CD8-positive, alpha-beta T cell (primary cell): ENCODE measurements at places on chromosomes 1 and 21.

DNA sequence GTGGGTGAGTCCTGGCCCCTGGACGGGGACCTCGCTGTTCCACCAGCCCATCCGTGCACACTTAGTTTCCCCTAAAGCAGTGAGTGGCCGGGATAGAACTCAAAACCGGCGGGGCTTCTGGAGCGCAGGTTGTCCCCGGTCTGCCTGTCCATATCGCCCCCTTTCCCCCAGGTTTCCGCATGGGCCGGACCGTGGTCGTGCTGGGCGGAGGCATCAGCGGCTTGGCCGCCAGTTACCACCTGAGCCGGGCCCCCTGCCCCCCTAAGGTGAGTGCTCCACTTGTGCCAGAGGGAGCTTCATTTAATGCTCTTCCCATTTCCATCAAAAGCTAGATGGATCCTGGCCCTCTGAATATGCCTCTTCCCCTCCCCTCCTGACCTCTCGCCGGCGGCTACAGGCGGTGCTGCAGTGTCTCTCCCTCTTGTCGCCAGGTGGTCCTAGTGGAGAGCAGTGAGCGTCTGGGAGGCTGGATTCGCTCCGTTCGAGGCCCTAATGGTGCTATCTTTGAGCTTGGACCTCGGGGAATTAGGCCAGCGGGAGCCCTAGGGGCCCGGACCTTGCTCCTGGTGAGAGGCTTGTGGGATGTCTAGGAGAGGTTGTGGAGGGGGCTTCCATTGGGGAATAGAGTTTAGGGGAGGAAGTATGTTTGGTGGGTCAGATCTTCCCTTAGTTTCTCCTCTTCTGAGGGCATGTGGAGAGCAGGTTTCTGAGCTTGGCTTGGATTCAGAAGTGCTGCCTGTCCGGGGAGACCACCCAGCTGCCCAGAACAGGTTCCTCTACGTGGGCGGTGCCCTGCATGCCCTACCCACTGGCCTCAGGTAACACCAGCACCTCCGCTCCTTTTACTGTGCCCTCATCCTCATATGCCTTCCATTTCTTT lies 683 bp downstream of the PPOX start:
- DNase-seq, result no peak

- DNase-seq, result no peak
Observed at GRCh38 chr1:38152351-38153065, 105.9 kb upstream of the POU3F1 start.

- DNase-seq, result no peak
Observed at GRCh38 chr1:71899881-71900280, 382.5 kb downstream of the NEGR1 start.

DNA sequence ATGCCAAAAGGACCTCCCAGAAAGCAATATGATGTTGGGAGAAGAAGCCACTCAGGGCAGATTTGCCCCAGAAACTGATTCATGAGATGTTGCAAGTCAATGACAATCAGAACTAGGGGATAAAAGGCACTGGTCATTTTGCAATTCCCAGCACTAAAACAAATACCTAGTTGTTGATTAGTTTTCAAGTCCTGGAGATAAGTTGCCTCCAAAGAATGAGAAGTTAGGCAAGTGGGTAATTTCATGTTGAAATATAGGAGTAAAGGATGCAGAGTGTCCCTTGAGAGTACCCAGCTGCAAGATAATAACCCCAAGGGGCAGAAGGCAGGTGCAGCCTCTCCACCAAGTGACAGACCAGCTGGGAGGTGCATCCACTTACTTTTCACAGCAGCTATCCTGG lies 363.6 kb downstream of the PBX1 start:
- no peak for DNase-seq

GRCh38 chr1:211135342-211135950 lies 1.5 kb upstream of the KCNH1 start:
- DNase-seq, result peak; percentile 40

DNA sequence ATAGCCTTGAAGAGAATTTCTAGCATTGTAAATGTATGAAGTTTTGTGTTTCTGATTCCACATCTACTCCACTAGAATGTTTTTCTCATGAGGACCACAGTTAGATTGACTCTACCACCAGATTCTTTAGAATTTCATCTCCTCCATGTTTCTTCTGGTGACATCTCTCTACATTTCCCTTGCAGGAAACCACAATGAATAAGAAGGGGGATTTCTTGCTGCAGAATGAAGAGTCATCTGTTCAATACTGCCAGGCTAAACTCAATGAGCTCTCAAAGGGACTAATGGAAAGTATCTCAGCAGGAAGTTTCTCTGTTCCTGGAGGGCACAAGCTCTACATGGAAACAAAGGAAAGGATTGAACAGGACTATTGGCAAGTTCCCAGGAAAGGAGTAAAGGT lies 18.6 kb downstream of the GBP6 start:
- DNase-seq, result no peak

GRCh38 chr1:4061521-4062031 lies 161.5 kb upstream of the C1orf174 start:
- DNase-seq, result no peak

DNA sequence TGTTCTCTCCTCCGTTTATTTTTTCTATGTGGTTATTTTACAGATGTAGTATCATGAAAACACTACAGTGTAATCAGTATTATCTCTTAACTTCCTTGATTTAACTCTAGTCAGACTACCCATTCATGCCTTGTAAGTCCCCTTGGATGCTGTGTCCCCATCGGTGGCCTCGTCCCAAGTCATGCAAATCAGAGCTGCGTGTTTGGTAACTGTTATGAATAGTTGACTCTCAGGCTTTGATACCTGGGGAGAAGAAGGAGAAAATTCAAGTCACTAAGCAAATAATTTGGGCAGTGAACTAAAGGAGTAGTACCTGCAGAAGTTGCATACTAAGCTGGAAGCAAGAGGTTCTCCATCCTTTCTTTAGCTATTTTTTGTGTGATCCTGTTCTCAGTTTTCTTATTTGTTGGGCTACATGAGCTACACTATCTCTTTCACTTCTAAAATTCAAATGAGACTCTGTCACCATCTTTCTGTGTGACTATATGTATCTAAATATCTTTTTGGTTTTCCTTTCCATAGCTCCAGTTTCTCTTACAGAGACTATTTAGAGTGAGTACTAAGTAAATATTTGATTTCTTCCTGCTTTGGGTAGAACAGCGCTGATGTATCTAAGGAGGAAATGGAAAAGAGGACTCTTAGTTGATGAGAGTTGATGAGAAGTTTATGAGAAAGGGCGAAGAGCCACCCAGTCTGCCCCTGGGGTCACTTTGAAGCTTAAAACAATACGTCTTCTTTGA lies 50.9 kb downstream of the VANGL2 start:
- no peak for DNase-seq

- no peak for DNase-seq
Observed at GRCh38 chr1:239879321-239880170, 212.1 kb upstream of the FMN2 start.

GRCh38 chr21:32549440-32549839 lies 35.9 kb downstream of the TCP10L start:
- DNase-seq, result no peak

GRCh38 chr1:30660241-30660640 lies 63.1 kb downstream of the MATN1 start:
- DNase-seq, result no peak

- DNase-seq, result no peak
Observed at GRCh38 chr1:157237981-157238380, 99.8 kb upstream of the ETV3 start.

GRCh38 chr1:59692591-59692990 lies 122.2 kb upstream of the HOOK1 start:
- no peak for DNase-seq

DNA sequence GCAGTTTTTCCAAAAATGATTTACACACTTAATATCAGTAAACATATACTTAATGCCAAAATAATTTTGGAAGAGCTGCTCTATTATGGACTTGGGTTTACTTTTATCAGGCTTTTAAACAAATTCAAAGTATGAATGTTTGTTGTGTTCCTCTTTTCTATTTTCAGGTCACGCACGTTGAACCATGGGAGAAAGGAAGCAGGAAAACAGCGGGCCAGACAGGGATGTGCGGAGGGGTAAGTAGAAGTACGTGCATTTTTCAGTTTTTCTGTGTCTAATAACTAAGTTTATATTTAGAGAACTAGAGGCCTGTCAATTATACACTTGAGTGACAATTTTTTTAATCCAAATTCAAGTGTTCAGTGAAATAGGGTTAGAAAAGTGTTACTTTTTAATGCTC lies 3.4 kb downstream of the PRPF38B start:
- DNase-seq, result no peak

- DNase-seq, result no peak
Observed at GRCh38 chr1:224544346-224545110, 71.6 kb upstream of the CNIH3 start.

- no peak for DNase-seq
Observed at GRCh38 chr1:111948209-111949171, 41.0 kb downstream of the KCND3 start.

DNA sequence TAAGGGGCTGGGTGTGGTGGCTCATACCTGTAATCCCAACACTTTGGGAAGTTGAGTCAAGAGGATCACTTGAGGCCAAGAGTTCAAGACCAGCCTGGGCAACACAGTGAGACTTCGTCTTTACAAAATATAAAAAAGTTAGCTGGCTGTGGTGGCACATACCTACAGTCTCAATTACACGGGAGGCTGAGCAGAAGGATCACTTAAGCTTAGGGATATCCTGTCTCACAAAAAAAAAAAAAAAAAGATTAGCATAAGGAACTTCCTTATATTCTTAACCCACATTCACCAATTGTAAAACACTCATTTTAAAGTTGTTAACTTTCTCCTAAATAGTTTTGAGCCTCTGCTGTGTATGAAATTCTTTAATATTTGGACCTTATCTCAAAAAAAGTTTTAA lies 53.1 kb downstream of the ABCD3 start:
- no peak for DNase-seq

- no peak for DNase-seq
Observed at GRCh38 chr1:41245659-41246058, 3.6 kb upstream of the SCMH1 start.

- DNase-seq, result no peak
Observed at GRCh38 chr1:228999446-229000170, 264.3 kb downstream of the RHOU start.

DNA sequence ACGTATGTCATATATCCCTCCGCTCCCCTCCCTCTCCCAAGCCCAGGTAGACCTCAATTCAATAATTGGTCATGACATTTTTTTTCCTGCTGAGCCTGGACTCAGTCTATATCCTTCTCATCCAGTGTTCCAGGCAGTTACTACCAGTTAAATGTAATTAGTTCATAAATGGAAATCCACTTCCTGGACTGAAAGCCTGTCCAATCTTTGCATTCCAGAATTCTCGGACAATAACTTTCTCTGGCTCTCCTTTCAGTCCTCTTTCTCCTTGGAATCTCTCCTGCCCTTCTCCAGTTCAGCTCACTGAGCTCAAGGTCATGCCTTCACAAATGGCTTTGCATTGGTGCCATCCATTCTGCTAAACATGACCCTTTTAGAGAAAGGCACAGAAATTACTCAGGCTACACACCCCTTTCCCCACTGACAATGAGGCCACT lies 34.8 kb downstream of the VWA5B1 start:
- DNase-seq, result no peak
